ENCODE measurements at places on chromosomes 5 and 9.
A peak's percentile ranks its signal among the peaks of the same experiment; 100 is the strongest.

DNA sequence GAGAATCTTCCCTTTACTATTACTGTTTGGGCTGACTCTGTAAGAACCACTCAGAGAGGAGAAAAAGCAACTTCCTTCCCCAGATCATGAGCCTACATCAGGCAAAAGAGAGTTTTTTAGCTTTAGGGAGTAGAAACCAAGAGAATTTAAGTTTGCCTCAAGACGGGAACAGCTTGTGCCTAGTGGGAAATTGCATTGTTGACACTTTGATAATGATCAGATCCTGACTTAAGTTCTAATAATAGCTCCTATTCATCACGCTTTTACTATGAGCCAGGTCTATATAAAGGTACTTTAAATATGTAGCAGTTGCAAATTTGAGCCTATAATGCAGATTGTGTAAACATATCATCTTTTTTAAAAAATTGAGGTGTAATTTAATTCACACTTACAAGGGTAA is 298.2 kb downstream of the MAN2A1 start:
- no peak for DNase-seq

- DNase-seq, result no peak
Measured at GRCh38 chr5:132753135-132753987, 6.1 kb downstream of the CCNI2 start.

DNA sequence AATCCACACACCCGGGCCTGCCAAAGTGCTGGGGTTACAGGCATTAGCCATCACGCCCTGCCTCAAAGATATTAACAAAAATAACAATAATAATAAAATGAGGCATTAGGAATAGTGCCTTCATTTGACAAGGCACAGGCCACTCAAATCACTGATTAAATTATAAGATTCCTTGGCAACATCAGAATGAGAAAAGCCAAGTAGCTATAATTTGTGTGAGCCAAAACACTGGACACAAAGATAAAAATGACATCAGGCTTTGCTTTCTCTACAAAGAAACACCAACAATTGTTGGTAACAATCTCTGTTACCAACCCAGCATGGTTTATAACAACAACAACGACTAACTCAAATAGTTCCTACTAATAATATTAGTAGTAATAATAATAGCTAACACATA is 73.2 kb downstream of the MLLT3 start:
- no peak for DNase-seq

DNA sequence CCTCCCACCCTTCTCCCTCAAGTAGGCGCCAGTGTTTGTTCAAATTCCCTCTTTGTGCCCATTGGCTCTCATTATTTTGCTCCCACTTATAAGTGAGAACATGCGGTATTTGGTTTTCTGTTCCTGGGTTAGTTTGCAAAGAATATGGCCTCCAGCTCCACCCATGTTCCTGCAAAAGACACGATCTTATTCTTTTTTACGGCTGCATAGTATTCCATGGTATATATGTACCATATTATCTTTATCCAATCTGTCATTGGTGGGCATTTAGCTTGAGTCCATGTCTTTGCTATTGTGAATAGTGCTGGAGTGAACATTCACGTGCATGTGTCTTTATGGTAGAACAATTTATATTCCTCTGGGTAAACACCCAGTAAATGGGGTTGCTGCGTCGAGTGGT is 63.0 kb upstream of the OTULINL start:
- no peak for DNase-seq

- no peak for DNase-seq
Measured at GRCh38 chr9:108687006-108687987, 168.5 kb downstream of the ACTL7B start.

GRCh38 chr5:76926329-76927105 is 26.3 kb upstream of the CRHBP start:
- no peak for DNase-seq

DNA sequence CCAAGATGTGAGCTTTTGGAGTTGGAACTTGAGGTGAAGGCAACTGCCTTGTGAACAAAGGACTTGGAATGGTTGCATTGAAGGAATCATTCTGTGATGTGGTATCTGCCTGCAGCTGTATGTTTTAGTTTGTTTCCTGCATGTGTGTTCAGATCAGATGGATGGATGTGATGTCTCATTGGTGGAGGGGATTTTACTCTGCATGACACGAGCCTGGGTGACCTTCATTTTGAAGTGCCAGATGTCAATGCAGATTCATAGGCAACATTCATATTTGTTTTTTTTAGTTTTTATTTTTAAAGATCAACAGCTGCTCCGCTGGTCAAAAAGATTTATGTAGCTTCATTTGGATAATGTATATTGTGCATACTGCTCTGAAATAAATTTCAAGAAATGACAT is 13.5 kb downstream of the FBXL7 start:
- DNase-seq, result no peak

DNA sequence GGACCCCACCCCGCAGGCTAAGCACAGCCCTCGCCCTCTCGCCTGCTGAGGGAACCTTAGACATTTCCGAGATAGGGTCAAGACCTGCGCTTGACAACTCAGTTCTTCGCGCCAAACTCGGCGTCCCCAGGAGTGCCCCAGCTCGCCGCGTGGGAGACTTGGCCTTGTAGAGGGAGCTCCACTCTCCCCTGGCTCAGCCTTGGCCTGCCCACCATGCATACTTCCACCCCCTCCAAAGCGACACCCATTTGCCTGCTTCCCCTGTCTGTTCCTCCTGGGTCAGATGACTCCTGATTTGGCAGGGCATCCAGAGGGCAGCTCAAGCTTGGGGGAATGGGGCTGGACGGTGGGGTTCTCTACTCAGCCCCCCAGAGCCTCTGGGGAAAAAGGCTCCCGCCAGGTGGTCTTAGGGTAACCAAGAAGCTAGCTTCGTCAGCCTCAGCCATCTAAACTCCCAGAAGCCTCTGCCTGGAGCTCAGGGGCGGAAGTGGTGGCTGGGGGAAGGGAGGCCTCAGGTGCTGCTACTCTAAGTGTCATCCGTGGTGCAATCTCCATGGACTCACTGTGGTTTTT is 560 bp downstream of the DOCK2 start:
- DNase-seq, result no peak

DNA sequence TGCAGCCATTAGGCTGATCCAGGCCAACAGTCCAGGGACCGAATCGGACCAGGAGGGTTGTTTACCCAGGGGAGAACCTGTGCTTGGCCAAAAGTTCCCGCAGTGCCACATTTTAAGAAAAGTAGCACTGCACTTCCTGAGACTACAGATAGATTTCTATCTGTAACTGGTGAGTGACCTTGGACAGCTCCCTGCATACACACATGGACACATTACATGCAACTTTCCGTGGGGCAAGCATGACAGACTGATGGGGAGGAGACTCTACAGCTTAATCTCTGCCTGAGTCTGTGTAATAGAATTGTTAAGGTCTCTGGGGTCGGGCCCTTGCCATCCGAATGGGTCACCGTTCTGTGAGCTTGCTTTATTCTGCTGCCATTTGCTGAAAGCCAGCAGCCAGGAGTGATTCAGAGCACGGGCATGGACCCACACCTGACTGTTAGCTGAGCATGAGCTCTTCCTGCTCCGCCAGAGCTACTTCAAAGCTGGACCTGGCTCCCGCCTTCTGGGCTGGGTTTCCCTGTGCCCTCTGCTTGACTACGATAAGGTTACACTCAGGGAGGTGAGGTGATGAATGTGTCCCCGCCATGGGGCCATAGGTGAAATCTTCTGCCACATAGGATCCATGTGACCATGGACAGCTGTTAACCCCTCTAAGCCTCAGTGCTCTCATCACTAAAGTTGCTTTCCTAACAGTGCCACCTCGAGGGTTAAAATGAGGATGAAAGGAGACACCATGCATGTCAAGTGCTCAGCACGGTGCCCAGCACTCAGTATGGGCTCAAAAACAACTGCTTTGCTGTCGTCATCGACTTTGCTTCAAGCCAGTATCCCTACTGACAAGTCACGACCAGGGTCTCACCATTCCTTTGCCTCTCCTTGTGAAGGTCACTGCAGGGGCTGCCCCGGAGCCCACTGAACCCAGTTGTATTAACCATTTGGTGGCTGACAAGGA is 200.0 kb downstream of the MELK start:
- DNase-seq, result peak; percentile 22

- no peak for DNase-seq
Measured at GRCh38 chr9:123472862-123473614, 117.0 kb downstream of the CRB2 start.

DNA sequence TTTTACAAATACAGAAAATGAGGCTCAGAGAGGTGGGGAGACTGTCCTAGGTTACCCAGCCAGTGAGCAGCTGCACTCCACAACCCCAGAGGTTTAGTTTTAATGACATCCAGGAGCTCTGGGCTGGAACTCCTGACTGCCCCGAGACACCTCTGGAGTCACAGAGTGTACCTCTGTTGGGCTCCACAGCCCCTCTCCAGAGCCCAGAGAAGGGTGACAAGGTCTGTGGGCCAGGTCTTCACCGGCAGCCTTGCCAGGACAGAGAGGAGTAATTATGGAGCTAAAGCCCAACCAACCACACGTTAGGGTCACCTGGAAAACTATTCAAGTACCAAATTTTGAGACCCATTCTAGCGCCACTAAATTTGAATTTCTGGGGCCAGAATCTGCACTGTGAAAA is 11.1 kb downstream of the CDX1 start:
- DNase-seq, result no peak

GRCh38 chr5:67003685-67003934 is 193.0 kb downstream of the CD180 start:
- no peak for DNase-seq

- no peak for DNase-seq
Measured at GRCh38 chr5:135383803-135384495, 15.1 kb downstream of the MACROH2A1 start.
